ENCODE measurements at places on chromosomes 3 and 15.

GRCh38 chr3:67650084-67650483 is 4.3 kb downstream of the SUCLG2 start:
- DNase-seq: no peak

- no peak for DNase-seq
These were observed 154.1 kb downstream of the ZNF609 start for GRCh38 chr15:64614519-64614918.

- peak; percentile 86 for DNase-seq
These were observed 45.5 kb downstream of the CBLB start for GRCh38 chr3:105823149-105823867.

GRCh38 chr3:147934451-147935180 is 525.5 kb downstream of the ZIC1 start:
- DNase-seq: no peak

GRCh38 chr15:25095179-25095578 is 140.4 kb downstream of the SNRPN start:
- DNase-seq: no peak

GRCh38 chr3:33937628-33938027 is 139.2 kb downstream of the PDCD6IP start:
- no peak for DNase-seq

- DNase-seq: no peak
These were observed 283.6 kb upstream of the RARB start for GRCh38 chr3:25144430-25144829.

DNA sequence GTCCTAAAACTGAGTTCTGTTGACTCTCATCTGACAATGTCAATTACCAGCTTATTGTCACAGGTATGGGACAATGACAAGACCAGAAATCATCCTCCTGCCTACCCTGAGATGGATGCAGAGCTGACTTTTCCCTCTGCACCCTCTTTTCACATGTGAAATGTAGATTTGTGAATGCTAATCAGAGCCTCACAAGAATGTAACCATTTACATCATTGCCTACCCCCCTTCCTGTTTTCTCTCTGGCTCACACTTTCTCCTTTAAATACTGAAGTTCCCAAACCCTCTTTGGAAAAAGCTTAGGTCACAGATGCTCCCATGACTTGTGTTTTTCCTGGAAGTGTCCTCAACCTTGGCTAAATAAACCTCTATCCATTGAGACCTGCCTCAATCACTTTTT is 228.2 kb downstream of the MYRIP start:
- no peak for DNase-seq

- no peak for DNase-seq
These were observed 2.4 kb upstream of the ADGRG7 start for GRCh38 chr3:100606894-100607512.
